ENCODE measurements at places on chromosomes 13 and 19.
A peak's percentile ranks its signal among the peaks of the same experiment; 100 is the strongest.

DNA sequence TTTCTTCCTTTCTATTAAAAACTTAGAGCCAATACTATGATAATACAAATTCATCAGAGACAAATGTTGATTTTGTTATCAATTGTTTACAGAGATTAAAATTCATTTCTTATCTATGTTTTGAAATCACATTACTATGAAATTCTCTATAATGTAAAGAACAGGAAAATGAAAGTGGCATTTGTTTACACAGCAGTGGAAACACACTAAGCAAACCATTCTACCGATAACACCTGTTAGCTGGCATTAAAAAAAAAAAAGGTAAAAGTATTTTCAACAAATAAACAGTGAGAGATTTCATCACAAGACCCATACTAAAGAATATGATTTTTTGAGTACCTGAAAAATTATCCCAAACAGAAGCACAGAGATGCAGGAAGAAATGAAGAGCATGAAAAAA, 4.8 kb upstream of the CCDC70 start:
- DNase-seq = no peak

DNA sequence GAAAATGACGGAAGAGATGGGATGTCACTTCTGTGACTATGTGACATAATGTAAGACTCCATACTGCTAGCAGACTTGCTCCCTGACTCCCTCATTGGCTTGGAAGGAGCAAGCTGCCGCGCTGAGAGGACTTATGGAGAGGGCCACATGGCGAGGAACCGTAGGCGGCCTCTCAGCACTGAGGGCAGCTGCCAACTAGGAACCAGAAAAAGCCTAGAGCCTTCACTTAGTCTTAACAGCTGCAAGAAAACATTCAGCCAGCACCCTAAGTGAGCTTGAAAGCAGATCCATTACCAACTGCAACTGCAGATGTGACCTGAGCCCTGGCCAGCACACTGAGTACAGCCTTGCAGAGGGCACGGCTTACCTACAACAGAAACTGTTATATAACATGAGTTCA, 33.9 kb downstream of the USP12 start:
- no peak for DNase-seq

DNA sequence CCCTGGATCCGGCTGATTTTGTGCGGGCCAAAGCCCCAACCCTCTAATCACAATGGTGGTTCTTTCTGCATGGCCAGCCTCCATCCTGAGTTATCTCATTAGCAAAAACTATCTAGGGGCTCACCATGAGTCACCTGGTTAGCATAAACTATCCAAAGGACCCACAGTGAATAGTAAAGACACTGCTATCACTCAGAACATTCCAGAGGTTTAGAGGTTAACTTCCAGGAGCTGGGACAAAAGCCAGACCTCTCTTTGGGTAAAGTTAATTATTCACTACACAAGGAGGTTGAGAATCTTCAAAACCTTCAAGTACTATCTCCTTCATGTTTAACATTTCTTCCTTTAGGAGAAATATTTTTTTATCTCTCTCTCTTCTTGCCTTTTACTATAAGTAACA, 18.8 kb upstream of the PPP5C start:
- DNase-seq = no peak

GRCh38 chr13:28375250-28375930, 119.5 kb downstream of the FLT1 start:
- no peak for DNase-seq

DNA sequence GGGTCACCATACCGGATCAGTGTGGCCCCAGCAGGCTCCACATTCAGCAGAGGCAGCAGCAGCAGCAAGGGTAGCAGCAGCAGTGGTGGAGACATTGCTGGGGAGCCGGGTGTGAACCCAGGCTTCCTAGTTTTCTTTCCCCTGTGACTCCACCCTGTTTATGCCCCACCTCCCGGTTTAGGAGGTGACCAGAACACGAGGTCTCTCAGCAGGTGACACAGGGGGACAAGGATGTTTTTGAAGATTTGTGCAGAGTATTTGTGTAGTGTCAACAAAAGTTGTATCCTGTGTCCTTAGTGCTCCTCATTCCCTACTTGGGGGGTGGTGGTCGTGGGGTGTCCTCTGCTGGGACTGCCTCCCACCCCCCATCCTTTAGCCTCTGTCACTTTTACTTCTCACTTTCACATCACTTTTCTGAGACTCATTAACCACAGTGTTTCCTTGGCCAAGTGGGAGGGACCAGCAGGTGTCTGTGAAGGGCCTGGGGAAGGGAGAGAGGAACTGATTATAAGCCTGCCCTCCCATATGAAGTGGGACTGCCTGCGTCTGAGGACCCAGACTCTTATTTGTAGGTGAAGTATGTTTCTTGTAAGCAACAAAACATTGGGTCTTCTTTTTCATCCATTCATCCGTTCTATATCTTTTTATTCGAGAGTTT, 15.6 kb upstream of the KCNC3 start:
- DNase-seq = no peak

- DNase-seq = no peak
Measured at GRCh38 chr19:44282846-44283245, 22.0 kb downstream of the ZNF235 start.

GRCh38 chr13:43986421-43986981, 106.8 kb downstream of the LACC1 start:
- DNase-seq = no peak

- DNase-seq = no peak
Measured at GRCh38 chr19:37329686-37330085, 41.2 kb upstream of the ZNF527 start.

DNA sequence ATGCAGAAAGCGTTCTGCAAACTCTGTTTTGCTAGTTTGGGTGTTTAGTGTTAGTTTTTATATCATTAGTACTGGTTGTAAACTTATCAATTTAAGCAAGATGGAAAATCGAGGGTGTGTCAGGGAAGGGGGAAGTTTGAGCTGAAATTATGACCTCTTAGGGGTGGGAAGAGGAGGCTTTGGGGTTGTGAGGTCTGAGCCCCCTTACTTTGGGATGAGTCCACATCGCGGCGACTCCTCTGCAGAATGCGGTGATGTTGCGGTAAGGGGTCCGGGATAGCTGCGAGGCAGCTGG, 743 bp upstream of the NDUFS7 start:
- DNase-seq = no peak

GRCh38 chr19:43624933-43625332, 5.5 kb upstream of the ZNF428 start:
- DNase-seq = peak; percentile 86

- no peak for DNase-seq
Measured at GRCh38 chr19:4379383-4380253, 20.7 kb downstream of the SH3GL1 start.

GRCh38 chr13:70755456-70755855, 647.2 kb upstream of the KLHL1 start:
- DNase-seq = no peak

GRCh38 chr13:73618275-73618865, 515.8 kb downstream of the KLF12 start:
- DNase-seq = no peak

DNA sequence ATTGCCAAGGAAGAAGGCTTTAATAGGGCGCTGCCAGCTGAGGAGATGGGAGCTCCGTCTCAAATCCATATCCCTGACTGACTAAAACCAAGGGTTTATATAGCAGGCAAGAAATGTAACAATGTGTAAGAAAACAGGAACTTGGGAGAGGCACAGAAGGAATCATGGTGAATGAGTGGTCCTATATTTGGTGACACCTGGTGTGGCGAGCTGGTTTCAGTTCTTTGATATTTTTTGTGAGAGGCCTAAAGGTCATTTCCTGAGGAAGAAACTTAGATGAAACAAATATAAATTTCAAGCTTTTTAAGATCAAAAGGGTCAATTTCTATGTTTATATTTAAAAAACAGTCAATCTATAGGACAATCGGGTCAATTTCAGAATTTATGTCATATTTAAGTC, 826.3 kb downstream of the SLITRK6 start:
- DNase-seq = no peak

All from activated CD4-positive, alpha-beta T cell treated with anti-CD3 and anti-CD28 coated beads for 4 hours (primary cell).